ENCODE measurements at places on chromosomes 13 and 19.

- no peak for DNase-seq
These were observed 1890.0 kb upstream of the PCDH20 start for GRCh38 chr13:63305641-63306133.

DNA sequence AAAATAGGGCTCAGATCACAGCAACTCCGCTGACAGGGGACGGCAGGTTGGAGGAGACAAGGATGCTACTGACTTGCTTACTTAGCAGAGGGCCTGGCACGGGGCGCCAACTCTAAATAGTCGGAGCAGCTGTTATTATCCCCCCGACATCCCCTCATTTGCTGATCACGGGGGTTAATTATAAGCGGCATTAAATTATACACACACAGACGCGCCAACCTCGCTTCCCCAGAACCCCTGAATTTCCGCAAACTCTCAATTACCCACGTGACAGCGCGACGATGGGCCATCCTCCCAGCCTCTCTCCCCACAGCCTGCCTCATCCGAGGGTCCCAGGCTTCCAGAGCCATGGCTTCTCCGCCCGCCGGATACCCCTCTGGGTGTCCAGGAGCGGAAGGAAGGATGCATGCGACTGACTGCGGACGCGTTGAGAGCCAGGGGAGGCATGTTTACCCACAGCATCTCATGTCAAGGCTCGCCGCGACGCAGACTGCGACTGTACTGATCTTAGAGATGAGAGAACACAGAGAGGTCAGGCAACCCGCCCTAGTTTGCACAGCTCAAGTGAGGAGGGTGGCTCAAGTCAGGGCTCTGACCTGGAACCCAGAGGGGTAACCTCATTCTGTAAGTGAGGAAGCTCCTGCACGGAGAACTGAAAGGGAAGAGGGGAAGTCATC is 5.7 kb downstream of the PTPRS start:
- no peak for DNase-seq

DNA sequence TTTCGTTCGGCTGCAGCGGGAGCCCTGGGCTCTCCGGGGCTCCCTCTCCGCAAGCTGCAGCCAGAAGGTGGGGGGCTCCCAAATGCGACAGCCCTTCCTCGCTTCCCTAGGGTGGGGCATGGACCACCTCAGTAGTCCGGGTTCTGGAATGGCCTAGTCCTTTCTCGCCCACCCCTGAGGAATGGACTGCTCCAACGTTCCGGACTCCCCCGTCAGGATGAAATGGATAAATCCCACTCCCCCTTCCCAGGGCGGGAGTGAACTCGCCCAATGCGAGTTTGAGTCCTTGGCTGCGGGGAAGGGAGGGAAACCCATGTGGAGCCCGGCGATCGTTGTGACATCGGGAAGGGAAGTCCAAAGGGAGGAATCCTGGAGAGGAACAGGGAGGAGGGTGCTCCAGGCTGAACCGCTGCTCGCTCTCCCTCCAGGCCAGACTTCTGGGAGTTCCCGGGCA is 5.5 kb downstream of the HRC start:
- peak; percentile 70 for DNase-seq

GRCh38 chr13:32047793-32048192 is 16.2 kb downstream of the FRY start:
- DNase-seq, result no peak

DNA sequence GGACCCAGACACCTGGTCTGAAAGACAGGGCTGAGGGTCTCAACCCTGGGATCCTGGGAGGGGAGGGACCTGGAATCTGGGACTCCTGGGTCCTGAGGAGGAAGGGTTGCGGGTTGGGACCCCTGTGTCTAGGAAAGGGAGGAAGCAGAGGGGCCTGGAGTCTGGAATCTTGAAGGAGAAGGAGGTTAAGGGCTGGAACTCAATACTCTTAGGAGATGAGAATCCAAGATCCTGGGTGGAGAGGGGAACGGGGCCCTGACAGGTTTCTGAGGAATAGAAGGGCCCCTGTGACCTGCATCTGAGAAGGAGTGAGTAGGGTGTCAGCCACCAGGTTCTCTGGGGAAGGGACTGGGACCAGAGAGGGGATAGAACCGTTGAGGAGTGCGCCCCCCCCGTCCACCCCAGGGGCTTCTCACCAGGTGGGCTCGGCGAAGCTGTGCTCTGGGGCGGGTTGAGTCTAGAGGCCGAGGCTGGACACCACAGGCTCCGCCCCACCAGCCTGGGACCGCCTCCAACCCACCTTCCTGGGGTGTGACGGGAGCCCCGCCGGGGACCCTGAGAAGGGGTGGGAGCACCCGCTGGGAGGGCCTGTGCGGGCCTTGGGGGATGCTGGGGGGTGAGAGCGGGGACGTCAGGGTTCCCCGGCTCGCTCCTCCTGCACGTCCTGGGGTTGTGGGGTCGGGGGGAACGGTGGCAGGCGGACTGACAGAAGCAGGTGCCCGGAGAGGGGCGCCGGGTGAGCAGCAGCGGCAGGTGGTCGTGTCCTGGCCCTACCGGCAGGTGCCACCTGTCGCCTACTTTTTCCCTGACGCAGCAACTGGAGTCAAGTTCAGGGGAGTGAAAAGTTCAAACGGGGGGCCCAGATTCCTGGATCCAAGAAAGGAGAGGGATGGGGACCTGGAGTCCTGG is at the start of gene MAMSTR:
Gene MAMSTR (minus strand): TSS at position 463 of the 909 bp plus-strand sequence. CDS start 694 bp downstream, outside the sequence.
- no peak for DNase-seq

- DNase-seq, result no peak
These were observed 10.6 kb downstream of the CCDC8 start for GRCh38 chr19:46402725-46403124.

GRCh38 chr19:362683-363082 is 18.1 kb upstream of the MIER2 start:
- DNase-seq, result no peak

DNA sequence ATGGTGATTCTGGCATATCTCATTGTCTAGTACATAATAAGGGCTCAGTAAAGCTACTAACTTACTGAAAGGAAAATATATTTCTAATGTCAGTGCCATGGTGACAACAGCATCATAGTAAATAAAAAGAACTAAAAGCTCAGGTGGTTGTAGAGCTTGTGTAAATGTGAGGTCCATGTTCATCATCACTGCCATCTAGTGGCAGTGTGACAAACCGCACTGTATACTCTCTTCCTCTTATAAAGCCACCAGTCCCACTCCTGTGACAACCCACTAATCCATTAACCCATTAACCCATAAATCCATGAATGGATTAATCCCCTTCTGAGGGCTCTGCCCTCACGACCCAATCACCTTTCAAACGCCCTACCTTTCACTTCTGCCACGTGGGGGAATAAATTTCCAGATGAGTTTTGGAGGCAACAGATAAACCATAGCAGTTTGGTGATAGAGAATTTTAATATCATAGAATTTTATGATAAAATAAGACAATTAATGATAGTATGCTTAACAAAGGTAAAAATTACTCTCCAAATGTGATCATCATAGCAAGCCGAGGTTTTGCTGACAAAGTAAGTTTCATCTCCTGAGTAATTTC is 160.4 kb upstream of the SGCG start:
- peak; percentile 64 for DNase-seq

All from tibial artery (tissue), 4 donors.